Left lobe of liver (tissue), 2 donors: ENCODE measurements at places on chromosomes 7 and 10.

GRCh38 chr7:73822319-73823173 is 8.2 kb upstream of the CLDN4 start:
- no peak for DNase-seq

- no peak for DNase-seq
Observed at GRCh38 chr7:93159490-93159889, 11.3 kb upstream of the SAMD9L start.

GRCh38 chr7:73831834-73832651 is 1.2 kb downstream of the CLDN4 start:
- DNase-seq: no peak

- no peak for DNase-seq
Observed at GRCh38 chr10:97648562-97649404, 8.3 kb downstream of the PI4K2A start.

- DNase-seq: peak; percentile 96
Observed at GRCh38 chr7:79452032-79452494, 1.4 kb downstream of the MAGI2 start.

DNA sequence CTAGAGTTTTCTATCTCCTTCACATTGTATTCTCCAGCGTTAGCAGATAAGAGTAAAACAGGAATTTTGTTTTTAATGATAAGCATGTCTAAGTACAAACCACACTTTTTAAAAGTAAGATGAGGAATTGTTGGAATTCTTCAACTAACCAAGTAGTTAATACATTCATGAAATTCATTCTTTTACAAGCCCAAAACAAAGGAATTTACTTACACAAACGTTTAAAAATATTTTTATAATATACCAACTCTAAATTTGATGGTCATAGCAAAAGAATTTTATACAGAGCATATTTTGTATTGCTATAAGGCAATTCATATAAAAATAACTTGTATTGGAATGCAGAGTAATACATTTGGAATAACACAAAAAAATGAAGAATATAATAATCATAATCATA is 51.3 kb downstream of the TWIST1 start:
- no peak for DNase-seq

GRCh38 chr10:42836771-42837468 is 54.3 kb downstream of the BMS1 start:
- no peak for DNase-seq

DNA sequence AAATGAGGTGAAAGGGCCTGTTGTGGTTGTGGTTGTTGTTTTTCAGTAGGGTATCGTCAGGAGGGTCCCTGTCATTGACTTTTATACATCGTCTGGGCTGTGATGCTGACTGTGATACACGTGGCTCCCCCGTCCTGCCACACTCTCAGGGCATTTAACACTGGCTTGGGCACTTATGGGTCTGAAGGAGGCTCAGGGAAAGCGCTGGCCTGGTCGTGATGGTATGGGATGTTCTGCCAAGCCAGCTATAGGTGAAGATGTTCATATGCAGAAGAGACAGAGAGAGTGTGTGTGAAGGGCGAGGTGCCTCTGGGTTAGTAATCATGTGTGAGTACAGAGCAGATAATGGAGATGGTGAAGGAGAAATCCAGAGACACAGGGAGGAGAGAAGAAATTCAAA is 158.5 kb downstream of the PRPF18 start:
- DNase-seq: no peak

DNA sequence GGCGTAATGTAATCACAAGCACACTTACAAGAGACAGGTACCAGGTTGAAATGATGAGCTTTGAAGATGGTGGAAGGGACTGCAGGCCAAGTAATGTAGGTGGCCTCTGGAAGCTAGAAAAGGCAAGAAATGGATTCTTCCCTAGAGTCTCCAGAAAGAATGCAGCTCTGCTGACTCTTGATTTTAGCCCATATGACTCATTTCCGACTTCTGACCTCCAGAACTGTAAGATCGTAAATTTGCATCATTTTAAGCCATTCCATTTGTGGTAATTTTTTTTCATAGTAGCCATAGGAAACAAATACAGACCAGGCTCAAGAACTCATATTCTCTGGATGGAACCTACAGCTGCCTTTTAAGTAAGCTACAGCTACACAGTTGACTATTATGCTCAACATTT is 315.5 kb downstream of the MAGI2 start:
- DNase-seq: no peak

DNA sequence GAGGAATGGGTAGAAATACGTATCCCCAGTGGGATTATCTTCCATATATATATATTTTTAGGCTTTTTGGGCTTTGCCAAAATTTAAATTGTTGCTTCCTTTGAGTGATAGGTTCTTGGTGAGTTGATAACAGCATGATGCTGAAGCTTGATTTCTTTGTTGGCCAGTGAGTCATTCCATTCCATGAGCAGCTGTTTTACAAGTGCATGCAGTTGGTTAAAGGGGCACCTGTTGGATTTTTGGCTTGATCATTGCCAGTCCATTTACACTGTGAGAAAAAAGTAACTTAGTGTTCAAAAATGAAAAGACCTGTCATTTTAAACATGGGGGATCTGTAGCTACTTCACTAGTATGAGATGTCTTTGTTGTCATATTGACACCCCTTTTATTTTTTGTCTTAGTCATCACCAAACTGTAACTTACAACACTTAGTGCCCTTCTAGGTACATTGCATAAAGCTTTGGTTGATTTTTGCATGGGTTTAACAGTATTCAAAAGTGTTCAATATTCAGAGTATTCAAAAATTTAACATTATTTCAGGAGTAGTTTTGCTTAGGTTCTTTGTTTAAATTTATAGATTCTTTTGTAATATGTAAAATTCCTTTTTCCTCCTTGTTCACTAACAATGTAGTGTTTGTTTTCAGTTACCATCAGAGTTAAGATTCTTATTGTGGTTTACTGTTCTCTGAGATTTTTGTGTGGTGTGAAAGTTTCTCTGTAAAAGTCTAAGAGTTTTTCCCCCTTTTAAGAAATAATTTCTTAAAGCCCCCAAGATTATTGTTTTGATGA is 8.8 kb downstream of the AKAP9 start:
- DNase-seq: no peak

- peak; percentile 75 for DNase-seq
Observed at GRCh38 chr10:117175901-117176534, 21.3 kb upstream of the KCNK18 start.

DNA sequence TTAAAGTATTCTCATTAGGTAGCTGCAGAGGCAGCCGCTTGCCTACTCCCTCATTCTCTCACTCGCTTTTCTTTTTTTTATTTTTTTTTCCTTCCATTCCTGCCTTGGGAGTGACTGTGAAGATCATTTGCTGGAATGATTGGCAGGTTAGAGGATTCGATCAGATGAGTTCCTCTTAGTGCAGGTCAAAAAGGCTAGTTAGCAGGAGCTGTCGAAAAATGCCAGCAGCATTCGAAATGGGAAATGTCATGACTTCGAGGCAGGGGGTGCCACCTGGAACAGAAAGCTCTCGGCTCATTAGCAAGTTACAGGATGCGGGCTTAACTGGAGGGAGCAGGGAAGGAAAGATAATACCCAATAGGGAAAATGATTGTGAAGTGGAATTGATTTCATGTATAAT is 137.5 kb upstream of the FZD1 start:
- no peak for DNase-seq

DNA sequence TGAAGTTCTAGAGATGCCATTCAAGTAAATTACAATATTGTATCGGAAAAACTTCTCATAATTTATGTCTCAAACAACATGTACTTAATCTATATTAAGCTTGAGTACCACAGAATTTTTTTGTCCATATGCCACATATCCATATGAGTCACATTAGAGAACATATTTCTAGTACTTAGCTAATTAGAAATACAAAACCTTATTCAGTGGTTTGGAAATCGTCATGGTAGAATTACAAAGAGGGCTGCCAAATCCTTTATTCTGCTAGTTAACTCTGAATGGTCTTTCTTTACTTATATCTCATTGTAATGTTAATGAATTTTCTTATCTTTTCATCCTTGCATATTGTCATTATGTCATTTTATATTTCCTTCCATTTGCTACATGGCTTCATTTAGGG is 9.0 kb upstream of the VIM start:
- DNase-seq: no peak

DNA sequence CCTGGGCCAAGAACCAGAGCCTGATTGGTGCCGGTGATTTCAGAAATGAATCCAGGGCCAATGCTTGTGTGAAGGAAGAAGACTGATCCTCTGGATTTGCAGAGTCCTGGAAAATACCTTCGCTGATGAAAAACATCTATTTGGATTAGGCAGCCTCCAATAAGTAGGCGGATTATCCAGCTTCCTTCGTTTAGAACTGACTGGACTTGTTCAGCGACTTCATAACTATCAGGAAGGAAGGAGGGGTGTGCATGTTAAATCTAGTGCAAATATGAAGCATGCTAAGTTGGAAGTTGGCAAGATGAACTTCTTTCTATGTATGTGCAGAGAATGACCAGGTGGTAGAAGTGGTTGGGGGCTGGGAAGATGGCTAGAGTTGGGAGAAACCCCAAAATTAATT is 41.0 kb downstream of the NKX2-3 start:
- DNase-seq: no peak

GRCh38 chr7:101428093-101428866 is 65.6 kb downstream of the COL26A1 start:
- DNase-seq: no peak

- DNase-seq: no peak
Observed at GRCh38 chr10:101624526-101625102, 36.5 kb downstream of the DPCD start.

DNA sequence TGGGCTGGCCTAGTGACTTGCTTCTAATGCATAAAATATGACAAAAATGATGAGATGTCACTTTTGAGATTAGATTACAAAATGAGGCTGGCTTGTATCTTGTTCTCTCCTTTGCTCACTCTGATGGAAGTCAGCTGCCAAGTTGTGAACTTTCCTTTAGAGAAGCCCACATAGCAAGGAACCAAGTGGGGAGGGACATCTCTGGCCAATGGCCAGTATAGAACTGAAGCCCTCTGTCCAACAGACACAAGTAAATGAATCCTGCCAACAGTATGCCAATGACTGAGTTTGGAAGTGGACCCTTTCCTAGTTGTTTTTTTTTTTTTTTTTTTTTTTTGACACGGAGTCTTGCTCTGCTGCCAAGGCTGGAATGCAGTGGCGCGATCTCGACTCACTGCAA is 3.3 kb downstream of the ZC3HC1 start:
- no peak for DNase-seq

DNA sequence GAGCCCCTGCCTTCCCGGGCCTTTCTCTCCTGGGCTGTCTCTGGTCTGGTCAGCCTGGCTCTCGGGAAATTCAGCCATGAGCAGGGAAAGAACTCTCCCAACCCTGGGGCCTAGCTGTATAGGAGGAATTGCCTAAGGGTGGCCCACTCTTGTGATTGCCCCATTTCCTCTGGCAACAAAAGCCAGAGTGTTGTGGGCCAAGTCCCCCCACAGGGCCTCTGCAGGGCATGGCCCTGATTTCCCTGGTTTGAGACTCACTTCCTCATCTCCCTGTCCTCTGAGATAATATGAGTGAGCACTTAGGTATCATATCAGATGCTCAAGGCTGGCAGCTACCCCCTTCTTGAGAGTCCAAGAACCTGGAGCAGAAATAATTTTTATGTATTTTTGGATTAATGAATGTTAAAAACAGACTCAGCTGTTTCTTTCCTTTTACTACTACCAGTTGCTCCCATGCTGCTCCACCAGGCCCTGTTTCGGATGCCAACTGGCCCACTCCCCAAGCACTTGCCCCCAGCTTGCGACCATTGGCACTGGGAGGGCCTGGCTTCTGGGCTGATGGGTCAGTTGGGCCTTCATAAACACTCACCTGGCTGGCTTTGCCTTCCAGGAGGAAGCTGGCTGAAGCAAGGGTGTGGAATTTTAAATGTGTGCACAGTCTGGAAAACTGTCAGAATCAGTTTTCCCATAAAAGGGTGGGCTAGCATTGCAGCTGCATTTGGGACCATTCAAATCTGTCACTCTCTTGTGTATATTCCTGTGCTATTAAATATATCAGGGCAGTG is 11.4 kb downstream of the IRF5 start:
- no peak for DNase-seq

GRCh38 chr7:110358028-110358427 is 732.9 kb upstream of the LRRN3 start:
- no peak for DNase-seq
